Cerebellar nuclear complex (tissue), 1 donor: ENCODE measurements at places on chromosomes 5 and 9.
A peak's percentile ranks its signal among the peaks of the same experiment; 100 is the strongest.

GRCh38 chr5:37391591-37391990 is 12.5 kb downstream of the WDR70 start:
- DNase-seq = no peak

DNA sequence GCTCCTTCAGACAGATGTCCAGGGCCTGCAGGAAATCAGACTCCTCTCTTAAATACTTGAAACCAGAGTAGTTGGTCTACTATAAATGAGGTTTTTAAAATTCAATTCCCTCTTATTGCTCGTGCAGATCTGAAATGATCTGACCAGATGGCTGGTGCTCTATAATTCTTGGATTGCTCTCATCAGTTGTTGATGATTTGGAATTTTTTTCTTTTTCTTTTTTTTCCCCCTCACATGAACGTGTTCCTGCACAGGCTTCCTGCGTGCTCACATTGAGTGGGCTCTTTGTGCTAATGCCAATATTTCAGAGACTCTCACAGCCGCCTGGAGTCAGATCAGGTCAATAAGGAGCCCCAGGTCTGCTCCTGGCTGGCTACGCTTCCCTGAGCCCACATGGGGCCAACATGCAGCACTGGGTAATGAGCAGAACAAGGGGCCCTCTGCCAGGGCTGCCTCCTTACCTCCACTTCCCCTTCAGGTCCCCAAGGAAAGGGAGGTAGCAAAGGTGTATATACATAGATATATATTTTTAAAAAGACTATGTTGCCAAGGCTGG is 82.0 kb downstream of the SIL1 start:
- no peak for DNase-seq

- no peak for DNase-seq
These were observed 20.8 kb upstream of the ZNF354A start for GRCh38 chr5:178751286-178751685.

- DNase-seq = no peak
These were observed 29.9 kb upstream of the TCF7 start for GRCh38 chr5:134084570-134084969.

- DNase-seq = no peak
These were observed 6.3 kb upstream of the EQTN start for GRCh38 chr9:27303219-27303618.

GRCh38 chr5:127595484-127596368 is 53.2 kb upstream of the CTXN3 start:
- peak; percentile 16 for DNase-seq
